ENCODE measurements at places on chromosomes 12 and 14.
A peak's percentile ranks its signal among the peaks of the same experiment; 100 is the strongest.

- no peak for DNase-seq
These were observed 243.1 kb downstream of the ERC1 start for GRCh38 chr12:1234073-1234472.

- DNase-seq = no peak
These were observed 51.7 kb downstream of the PPP1R12A start for GRCh38 chr12:79883216-79883615.

DNA sequence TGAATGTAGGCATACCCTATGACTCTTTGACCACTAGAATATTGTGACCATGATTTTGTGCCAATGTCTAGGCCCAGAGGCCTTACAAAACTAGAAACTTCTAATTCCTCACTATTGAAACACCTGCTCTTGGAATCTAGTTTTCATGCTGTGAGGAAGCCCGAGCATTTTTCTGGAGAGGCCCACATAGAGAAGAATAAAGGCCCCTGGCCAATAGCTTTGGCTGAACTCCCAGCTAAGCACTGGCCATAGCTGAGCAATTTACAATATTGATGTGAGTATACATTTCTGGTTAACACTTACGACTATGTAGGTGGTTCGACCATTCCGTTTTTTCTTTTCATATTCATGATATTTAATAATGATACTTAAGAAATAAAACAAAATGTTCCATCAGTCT, 190.3 kb downstream of the KCNH5 start:
- no peak for DNase-seq

DNA sequence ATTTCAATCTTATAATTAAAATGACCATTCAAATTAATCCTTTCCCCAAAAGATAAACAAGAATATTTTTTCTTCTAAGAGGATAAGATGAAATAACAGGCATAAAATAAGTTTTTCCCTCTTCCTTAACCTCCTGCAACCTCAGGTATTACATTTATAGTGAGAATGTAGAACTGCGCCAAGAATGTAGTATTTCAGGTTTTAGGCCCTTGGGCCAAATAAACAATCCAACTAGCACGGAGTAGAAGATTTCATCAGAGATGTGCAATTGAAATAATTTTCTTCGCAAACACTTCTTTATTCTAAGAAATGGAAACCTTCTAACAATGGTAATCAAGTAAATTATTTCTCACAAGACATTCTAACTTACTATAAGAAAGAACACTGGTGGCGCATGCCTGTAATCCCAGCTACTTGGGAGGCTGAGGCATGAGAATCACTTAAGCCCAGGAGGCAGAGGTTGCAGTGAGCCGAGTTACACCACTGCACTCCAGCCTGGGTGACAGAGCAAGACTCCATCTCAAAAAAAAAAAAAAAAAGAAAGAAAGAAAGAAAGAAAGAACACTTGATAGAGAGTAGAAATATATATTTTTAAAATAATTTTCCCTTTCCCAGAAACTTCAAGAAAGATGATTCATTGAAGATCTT, 100.8 kb downstream of the TAOK3 start:
- DNase-seq = no peak

DNA sequence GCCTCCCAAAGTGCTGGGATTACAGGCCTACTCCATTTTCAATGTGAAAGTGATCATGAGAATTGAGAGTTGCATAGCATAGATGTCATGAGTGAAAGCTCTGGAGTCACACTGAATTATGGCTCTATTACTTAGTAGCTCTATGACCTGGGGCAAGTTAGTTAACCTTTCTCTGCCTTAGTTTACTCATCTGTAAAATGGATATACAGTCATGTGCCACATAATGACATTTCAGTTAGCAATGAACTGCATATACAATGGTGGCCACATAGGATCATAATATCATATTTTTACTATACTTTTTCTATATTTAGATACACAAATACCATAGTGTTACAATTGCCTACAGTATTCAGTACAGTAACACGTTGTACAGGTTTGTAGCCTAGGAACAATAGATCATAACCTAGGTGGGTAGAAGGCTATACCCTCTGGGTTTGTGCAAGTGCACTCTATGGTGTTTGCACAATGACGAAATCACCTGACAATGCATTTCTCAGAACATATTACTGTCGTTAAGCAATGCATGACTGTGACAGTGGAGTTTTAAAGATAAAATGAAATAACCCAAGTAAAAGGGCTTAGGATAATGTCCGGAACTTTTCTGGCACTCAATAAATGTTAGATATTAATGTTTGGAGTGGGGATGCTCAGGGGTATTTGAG, 53.1 kb downstream of the ZFYVE26 start:
- no peak for DNase-seq

DNA sequence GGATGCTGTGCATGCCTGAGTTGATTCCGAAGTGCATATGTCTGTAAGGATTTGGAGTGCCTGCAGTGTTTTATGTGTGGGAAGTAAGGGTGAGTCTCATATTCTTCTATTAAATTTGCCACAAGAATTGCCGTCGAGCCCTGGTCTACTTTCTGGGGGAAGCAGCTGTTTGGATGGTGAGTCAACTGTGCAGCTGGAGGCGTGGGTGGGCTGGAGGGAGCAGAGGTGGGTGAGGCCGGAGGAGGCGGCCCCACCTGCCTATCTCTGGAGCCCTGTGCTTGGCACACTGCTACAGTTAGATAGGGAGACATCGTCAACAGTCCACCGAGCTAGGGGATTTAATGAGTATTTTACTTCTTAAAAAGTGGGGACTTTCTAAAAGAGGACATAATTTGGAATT, 9.7 kb downstream of the GLRX5 start:
- DNase-seq = no peak

GRCh38 chr14:72591391-72591790, 302.5 kb downstream of the DPF3 start:
- no peak for DNase-seq

- no peak for DNase-seq
These were observed 207.9 kb upstream of the BCL2L14 start for GRCh38 chr12:11862798-11863197.

GRCh38 chr12:100165356-100165755, 22.7 kb upstream of the BLTP3B start:
- no peak for DNase-seq

DNA sequence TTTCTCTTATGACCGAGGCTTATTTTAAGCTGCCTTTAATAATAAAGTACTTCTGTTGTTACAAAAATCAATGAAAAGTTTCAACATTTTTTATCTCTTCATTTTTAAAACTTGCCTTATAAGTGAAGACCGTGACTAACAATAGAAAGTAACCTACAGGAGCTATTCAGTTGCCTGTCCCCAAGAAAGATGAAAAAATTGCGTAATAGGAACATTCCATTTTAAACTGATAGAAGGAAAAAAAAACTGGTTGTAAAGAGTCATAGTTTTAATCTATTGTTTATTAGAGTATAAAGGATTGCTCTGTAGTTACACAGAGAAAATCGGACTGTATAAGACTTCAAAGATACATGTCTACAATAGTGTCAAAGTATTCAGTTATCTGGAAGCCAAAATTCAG, 83.3 kb downstream of the DAAM1 start:
- DNase-seq = no peak

DNA sequence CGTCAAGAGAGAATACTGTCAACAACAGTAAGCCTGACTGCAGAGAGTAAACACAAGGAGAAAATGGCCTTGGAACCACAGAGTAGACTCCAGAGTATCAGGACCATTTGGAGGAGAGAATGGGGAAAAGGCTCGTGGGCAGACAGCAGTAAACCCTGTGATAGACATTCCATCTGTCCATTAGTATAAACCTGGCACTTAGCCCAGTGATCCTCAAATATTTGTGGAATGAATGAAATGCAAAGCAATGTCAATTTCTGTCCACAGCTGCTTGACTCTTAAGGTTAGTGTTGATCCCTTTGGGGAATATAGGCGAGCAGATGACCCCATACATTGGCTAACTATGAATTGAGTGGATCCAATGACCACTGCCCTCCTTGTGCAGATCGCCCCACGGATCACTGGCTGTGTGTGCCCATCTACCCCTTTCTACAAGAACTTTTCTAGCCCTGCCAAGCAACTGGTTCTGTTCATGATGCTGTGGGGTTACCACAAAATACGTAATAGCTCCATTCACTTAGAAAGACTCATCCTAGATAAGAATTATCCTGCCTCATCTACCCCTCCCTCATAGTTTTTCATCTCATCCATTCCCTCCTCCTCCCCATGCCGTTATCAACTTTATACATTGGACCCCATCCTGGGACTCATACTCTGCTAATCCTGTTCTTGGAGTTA, 846.8 kb downstream of the NRXN3 start:
- no peak for DNase-seq

DNA sequence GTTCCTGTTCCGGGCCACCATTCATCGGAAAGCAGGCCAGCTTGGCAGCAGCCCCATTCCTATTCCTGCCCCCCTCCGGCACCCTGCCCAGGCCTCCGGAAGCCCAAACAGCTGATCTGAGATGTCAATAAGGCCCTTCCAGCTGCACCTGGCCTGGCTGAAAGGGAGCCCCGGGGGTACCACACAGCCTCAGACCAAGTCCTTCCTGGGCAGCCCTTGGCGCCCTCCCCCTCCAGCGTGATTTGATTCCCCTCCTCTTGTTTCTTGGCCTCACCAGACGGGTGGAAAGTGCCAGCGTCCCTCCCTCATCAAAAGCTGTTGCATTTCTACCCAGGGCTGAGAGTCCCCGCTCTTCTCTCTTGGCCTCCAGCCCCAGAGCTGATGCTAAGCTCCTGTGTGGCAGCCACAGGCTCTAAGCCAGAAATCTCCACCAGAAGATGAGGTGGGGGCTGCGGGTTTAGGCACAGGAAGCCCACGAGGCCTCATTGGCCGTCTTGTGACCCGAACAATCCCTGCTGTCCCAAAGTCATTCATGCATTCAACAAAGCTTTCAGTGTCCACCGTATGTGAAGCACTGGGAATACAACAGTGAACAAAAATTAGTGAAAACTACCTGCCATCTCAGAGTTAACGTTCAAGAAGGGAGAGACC, 215.4 kb downstream of the SLC41A2 start:
- DNase-seq = no peak

DNA sequence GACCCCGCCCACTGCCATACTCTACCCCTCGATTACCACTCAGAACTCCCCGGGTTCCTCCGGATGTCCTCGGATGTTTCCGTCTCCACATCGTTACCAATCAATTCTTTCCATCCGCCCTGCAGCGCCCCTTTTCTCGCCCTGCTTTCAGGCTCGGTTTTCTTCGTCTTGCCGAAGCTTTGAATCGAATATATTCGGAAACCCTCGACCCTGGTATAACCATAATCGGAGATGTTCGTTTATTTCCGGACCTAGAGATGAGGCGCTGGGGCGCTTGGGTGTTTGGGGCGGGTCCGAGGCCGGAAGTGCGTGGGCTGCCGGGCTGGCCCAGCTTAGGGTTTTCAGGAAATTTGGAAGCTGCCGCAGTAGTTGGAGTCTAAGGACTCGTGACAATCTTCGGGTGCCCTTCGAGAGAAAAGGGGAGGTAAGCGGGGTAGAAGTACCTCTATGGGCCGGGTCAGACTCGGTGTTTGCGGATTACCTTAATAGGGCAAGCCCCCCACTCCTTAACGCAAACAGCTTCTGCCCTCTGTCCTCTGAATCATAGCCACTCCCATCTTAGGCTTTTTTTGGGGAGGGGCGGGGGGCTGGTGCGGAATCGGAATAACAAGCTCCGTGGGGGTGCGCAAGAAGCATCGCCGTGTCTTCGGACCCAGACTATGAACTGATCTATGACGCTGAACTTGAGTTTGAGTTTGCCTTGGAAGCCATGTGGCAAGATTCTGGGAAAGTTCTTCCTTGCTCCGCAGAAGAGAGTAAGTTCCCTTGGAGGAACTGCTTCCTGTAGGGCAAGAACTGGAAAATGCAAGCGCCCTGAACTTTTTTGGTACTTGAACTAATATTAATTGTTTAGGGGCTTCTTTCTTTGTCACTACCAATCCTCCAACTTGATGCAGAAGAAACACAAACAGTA, at the start of gene C14orf119:
Gene C14orf119, plus strand, starts transcription at position 310 of the 913 bp plus-strand sequence. CDS start 2,154 bp downstream, outside the sequence.
- peak; percentile 99 for DNase-seq

DNA sequence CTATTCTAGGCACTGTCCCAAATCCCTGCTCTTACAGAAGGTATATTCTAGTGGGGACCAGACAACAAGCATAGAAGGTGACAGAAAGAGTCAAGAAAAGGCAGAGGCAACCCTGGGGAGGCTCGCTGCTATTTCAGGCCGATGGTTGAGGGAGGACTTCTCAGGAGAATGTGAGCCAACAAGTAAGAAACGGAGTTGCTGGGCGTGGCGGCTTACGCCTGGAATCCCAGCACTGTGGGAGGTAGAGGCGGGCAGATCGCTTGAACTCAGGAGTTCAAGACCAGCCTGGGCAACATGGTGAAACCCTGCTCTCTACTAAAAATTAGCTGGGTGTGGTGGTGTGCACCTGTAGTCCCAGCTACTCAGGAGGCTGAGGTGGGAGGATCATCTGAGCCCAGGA, 4.7 kb upstream of the GOLGA3 start:
- DNase-seq = no peak

DNA sequence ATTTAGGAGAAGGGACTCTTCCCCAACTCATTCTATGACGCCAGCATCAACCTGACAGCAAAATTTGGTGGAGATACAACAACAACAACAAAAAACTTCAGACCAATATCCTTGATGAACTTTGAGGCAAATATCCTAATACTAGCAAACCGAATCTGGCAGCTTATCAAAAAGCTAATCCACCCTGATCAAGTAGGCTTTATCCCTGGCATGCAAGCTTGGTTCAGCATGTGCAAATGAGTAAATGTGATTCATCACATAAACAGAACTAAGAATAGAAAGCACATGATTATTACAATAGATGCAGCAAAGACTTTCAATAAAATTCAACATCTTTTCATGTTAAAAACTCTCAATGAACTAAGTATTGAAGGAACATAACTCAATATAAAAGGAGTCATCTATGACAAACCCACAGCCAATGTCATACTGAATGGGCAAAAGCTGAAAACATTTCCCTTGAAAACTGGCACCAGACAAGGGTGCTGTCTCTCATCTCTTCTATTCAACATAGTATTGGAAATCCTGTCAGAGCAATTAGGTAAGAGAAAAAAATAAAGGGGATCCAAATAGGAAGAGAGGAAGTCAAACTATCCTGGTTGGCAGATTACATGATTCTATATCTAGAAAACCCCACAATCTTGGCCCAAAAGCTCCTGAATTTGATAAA, 233.3 kb downstream of the CCDC59 start:
- no peak for DNase-seq

- no peak for DNase-seq
These were observed 15.4 kb downstream of the ACTR10 start for GRCh38 chr14:58215191-58215914.

GRCh38 chr12:65741656-65742017, 82.6 kb upstream of the HMGA2 start:
- no peak for DNase-seq

- no peak for DNase-seq
These were observed 9.7 kb upstream of the RIN3 start for GRCh38 chr14:92503756-92504491.
